ENCODE measurements at places on chromosomes 2 and 18. TPM values are rescaled to one million over a fixed set of nuclear protein-coding genes. Genes with fewer than 3 reads are reported as not detected.

DNA sequence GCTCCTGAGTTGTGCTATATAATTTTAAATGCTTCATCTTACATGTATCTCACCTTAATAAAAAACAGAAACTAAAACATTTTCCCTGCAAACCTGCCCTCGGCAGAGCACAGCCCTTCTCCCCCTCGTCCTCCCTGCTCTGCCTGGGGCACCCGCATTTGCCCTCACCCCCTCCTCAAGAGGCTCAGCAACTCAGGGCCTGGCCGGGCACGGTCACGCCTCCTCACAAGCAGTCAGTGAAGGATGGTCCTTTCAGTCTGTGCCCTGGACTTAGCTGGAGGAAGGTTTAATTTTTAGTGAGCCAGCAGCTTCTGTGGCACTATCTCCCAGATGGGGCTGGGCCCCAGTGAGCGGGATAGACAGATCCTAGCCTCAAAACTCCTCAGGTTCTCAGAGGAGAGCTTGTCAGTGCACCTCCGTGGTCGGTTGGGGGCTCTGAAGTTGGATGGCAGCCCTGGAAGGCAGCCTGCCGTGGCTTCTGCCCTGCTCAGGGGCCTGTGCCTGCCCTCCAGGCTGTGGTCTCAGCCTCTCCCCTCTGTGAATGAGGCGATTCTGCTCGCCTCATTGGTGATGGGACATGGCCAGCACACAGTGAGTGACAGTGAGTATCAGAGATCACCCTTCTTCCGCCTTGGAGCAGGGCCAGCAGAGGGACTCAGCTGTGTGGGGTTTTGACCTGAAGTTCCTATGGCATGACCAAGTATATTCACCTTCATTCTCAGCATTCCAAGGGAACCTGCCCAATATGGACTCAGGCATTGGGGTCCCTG lies 56.3 kb upstream of the AFF3 start:
- no peaks in the 10 kb centered on the region for H3K36me3 ChIP-seq
- H3K27me3 ChIP-seq, result no peaks in the 10 kb centered on the region
- no peak for DNase-seq
- peaks cover 5% of the 10 kb centered on the region for H3K4me1 ChIP-seq
- no peak overlapping the region for H3K27ac ChIP-seq

DNA sequence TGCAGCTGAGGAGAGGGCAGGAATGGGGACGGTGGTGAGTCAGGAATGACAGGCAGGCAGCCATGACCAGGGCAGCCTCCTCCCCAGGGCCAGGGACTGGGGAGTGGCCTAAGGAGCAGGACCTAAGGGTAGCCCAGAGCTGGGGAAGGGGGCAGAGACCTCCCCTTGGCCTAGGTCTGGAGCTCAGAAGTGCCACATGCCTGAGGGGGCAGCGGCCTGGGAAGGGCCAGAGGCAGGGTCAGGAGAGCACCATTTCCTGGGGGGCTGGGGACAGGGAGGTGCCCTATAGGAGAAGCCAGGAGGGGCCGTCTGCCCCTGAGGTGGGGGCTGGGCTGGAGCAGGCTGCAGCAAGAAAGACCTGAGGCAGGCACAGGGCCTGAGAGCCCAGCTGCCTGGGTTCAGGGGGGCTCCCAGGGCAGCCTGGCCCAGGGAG lies 20.9 kb downstream of the CFLAR start:
- H3K27me3 ChIP-seq, result no peaks in the 10 kb centered on the region
- H3K36me3 ChIP-seq, result no peaks in the 10 kb centered on the region

DNA sequence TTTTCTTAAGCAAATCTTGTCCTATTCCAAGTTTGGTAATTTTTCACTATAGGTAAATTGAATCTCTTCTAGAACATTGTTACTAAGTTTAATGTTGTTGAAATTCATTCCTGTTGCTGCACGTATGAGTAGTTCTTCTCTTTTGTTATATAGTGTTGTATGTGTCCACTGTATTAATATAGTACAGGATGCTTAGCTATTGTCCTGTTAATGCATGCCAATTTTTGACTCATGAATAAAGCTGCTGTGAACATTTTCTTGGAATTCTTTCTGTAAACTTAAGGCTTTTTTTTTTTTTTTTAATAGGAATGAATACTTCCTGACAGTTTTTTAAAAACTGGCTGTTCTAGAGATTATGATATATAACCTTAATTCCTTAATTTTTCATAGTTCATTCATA lies 326.9 kb downstream of the SLC4A3 start:
- H3K4me3 ChIP-seq, result no peak overlapping the region
- no peak overlapping the region for H3K27ac ChIP-seq
- H3K27me3 ChIP-seq, result no peaks in the 10 kb centered on the region

Gene RASGRP3
- not detected for total RNA-seq

Gene RAD51AP2
- total RNA-seq, result 0.08 TPM

Data from H1 (cell line).